ENCODE measurements at places on chromosomes 2 and 18.

GRCh38 chr18:46680784-46681695, 24.0 kb upstream of the LOXHD1 start:
- no peak for DNase-seq

DNA sequence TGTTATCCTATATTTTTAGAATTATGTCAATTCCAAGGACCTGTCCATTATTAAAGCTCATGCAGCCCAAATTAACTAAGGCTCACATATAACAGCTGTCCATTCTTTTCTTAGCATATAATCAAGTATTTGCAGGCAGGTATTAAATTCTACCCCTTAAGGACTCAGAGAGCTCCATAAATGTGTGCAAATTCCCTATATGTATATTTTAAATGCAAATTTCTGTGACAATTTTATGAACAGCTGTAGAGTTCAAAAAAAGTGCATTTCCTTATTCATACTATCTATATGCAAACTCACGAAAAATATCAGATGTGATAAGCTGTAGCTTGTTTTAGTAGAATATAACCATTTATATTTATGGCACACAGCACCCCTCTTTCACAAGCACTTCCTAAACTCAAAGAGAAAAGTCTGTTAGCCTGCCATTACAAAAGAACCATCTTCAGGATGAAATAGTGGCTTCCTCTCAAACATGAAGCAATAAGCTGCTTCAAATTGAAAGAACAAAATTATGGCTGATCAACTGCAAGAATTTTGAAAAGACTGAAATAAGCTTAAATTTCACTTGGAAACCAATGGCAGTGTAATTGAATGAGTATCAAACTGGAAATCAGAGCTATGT, 155.0 kb upstream of the REG3G start:
- no peak for DNase-seq

GRCh38 chr2:74233648-74234047, 35.2 kb downstream of the MTHFD2 start:
- no peak for DNase-seq

DNA sequence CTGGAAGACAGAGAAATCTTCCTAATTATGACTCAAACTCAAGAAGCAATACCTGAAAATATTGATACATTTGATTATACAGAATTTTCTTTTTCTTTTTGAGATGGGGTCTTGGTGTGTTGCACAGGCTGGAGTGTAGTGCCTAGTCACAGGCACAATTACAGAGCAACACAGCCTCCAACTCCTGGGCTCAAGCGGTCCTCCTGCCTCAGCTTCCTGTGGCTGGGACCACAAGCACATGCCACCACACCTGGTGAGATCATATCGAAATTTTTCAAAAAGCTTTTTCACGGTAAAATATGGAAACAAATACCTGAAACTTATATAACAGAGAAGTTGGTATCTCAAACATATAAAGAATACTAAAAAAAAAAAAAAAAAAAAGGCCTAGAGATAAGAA, 27.9 kb downstream of the TGFBRAP1 start:
- DNase-seq = no peak

DNA sequence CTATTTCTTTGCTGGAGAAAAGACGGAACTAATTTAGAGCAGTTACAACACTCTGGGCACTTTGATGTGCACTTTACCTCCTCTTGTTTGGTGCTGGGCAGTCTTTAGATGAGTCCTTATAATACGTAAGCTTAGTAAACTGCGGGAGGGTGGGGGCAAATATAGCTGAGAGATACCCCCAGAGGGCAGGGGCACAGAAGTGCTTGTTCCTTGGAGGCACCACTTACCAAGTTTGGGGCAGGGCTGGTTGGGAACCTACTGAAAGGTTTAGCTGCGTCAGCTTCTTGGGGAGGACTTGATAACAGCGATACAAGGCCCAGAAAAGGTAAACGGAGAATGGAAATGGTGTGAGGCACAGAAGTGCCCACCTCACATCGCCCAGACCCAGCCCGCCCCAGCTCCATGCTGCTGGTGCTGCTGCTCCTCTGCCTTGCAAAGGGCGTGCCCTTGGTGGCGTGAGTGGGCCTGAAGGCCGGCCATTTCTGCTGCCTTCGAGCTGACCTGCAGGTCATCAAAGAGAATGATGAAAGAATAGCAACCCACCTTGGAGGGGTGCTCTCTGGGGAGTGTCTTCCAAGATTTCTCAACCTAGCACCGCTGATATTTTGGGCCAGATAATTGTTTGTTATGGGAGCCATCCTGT, 128.2 kb upstream of the EML6 start:
- no peak for DNase-seq

- no peak for DNase-seq
Measured at GRCh38 chr2:46000660-46001059, 296.5 kb upstream of the EPAS1 start.

DNA sequence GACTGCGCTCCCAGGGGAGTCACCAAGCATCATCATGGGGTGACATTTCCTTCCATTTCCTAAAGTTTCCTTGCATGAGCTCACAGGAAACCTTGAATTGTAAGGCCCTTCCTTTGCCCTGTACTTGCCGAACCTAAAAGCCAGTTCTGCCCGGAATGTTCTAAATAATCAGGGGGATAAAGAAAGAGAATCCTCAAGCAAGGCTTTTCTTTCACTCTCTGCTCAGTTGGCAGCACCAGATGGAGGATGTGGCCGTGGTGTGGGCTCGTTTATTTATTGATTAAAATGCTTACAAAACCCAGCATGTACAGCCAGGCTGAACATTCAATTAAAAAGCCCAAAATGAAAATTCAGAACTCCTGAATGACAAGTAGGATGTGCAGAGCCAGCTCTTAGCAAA, 170.5 kb downstream of the SH3RF3 start:
- DNase-seq = no peak

DNA sequence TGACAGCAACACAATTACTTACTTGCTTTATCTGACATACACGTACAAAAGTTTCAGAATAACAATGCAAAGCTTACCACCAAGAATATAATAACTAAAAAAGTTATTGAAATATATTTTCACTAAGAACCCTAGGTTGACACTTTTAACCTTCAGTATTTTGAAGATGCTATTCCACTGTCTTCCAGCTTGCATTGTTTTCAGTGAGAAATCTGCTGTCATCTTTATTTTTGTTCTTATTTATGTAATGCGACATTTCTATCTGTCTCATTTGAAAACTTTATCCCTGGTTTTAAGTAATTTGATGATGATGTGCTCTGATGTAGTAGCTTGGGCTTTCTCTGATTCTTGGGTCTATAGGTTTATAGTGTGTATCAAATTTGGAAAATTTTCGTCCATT, 165.0 kb upstream of the SMIM21 start:
- DNase-seq = no peak

- no peak for DNase-seq
Measured at GRCh38 chr2:165757906-165758675, 36.0 kb downstream of the GALNT3 start.

GRCh38 chr2:37372000-37372399, 27.6 kb downstream of the QPCT start:
- no peak for DNase-seq

GRCh38 chr2:218291318-218292047, 820 bp downstream of the TMBIM1 start:
- no peak for DNase-seq
